ENCODE measurements at places on chromosomes 3 and 15. TPM values are rescaled to one million over a fixed set of nuclear protein-coding genes. Genes with fewer than 3 reads are reported as not detected.

Gene AHSG
- total RNA-seq = 1.6 TPM

Gene HDDC3
- 18.3 TPM for total RNA-seq

Gene FAM3D
- total RNA-seq = not detected

Gene FXR1
- 274 TPM for total RNA-seq

Gene PDHB
- total RNA-seq = 98.0 TPM

Gene HDC
- total RNA-seq = 5.8 TPM

- no peak for DNase-seq
Observed at GRCh38 chr15:71275566-71276335, 160.5 kb downstream of the THSD4 start.

DNA sequence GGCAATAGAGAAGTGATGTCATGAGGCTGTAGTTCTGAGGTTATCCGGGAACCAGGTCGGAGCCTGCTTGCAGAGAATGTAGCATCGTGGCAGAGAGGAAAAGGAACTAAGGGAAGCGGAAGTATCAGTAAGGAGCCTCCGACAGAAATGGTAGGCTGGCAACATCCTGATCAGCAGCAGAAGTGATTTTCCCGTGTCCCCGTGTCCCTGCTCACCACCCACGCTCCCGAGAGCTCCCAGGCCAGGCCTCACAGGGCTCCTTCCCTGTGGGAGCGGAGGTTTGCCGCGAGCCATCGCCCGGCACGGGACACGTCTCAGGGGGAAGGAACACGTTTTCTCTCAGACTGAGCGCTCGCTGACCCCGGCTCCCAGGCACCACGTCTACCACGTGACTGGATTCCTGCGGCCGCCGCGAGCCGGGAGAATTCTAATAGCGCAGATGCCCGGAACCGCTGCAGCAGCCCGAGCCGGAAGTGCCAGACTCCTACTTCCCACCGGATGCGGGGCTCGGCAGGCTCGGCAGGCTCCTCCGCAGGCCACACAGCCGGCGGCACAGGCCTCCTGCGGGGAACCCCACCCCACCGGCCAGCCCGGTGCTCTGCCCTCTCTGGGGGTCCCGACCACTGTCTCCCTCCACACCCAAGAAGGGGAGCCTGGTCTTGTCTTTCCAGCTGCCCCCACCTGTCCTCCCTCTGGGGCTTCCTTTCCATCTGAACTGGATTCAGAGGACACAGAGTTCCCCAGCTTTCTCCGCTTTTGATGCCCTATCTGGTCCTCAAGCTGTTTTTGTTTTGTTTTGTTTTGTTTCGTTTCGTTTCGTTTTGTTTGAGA is 99.3 kb downstream of the BDH1 start:
- DNase-seq = peak; percentile 93

DNA sequence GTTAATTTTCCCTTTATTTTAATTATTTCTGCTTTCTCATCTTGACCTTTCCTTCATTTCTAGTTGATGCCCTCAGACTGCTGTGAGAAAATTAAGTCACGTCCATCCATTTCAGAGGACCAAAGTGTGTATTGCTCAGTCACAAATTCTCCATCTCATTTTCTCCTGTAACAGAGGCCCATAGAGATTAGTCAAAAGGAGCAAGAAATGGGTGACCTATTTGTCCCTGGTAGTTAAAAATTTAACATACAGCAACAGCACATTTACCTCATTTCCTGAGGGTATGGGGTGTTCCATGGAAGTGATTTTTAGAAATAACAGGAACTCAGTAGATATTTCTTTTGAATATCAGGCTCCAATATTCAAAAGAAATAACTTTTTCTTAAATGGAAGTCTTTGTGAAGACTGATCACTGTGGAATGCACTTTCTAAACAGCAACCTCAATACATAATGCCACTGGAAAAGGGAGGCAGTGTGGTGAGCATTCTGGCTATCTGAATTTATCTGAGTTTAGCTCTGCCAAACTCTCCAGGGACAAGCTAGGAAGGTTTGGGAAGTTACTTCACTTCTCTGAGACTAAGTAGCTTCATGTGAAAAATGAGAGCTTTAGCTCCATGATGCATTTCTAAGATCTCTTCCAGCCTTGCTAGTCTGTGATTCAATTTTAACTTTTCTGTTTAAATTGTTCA is 808.2 kb downstream of the SQOR start:
- no peak for DNase-seq

Measured in testis (tissue), 5 donors.